ENCODE measurements at places on chromosomes 13 and 19.
A peak's percentile ranks its signal among the peaks of the same experiment; 100 is the strongest.

GRCh38 chr13:47678201-47678968, 322.7 kb downstream of the SUCLA2 start:
- DNase-seq: no peak

- DNase-seq: no peak
Observed at GRCh38 chr13:37695200-37695599, 96.6 kb upstream of the POSTN start.

GRCh38 chr13:93945621-93946020, 533.9 kb downstream of the DCT start:
- no peak for DNase-seq

- peak; percentile 41 for DNase-seq
Observed at GRCh38 chr19:41785653-41786052, 10.7 kb upstream of the CEACAM3 start.

All from activated naive CD4-positive, alpha-beta T cell (primary cell).